ENCODE measurements at places on chromosomes 12 and 14. TPM values are rescaled to one million over a fixed set of nuclear protein-coding genes. Genes with fewer than 3 reads are reported as not detected.

NOXRED1 gene
- 0.19 TPM for total RNA-seq

NTN4 gene
- 2.4 TPM for total RNA-seq

PRH2 gene
- 0.80 TPM for total RNA-seq

- DNase-seq, result no peak
Observed at GRCh38 chr12:89863968-89864367, 155.3 kb upstream of the ATP2B1 start.

DNA sequence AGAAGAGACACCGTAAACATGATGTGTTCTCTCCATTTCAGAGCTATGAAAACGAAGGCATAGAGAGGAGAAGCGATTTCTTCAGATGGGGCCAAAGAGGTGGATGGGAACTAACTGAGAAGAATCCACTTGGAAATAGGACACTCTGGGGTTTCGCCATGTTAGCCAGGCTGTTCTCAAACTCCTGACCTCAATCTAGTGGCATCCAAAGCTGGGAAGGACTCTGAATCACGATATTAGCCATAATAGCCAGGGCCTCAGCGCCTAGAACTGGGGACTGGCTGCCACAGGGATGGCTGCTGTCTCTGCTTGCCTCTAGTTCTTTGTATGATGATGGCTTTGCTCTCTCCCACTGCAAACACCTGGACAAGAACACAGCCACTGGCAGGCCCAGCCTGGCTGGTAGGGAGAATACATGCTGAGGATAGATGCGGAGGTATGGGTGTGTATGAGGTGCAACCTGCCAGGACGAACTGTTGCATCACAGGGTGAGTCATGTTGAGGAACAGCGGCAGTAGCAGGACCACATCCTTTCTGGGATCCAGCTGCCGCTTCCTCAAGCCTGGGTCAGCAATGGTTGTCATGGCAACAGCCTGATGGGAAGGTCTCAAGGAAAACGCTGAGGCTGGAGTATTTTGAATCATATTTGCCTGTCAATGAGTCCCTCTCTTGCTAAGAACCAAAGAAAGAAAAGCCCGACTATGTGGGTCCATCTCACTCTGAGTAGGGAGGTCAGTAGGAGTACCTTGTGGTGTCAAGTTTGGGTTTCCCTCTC is 31.1 kb downstream of the CCDC177 start:
- DNase-seq, result no peak

GRCh38 chr12:23581913-23582312 is 367.6 kb downstream of the SOX5 start:
- no peak for DNase-seq

- DNase-seq, result no peak
Observed at GRCh38 chr12:59185295-59185694, 265.0 kb upstream of the LRIG3 start.

- DNase-seq, result no peak
Observed at GRCh38 chr14:91272341-91273272, 28.1 kb upstream of the GPR68 start.

GRCh38 chr12:19533567-19533966 is 94.3 kb downstream of the AEBP2 start:
- no peak for DNase-seq

DNA sequence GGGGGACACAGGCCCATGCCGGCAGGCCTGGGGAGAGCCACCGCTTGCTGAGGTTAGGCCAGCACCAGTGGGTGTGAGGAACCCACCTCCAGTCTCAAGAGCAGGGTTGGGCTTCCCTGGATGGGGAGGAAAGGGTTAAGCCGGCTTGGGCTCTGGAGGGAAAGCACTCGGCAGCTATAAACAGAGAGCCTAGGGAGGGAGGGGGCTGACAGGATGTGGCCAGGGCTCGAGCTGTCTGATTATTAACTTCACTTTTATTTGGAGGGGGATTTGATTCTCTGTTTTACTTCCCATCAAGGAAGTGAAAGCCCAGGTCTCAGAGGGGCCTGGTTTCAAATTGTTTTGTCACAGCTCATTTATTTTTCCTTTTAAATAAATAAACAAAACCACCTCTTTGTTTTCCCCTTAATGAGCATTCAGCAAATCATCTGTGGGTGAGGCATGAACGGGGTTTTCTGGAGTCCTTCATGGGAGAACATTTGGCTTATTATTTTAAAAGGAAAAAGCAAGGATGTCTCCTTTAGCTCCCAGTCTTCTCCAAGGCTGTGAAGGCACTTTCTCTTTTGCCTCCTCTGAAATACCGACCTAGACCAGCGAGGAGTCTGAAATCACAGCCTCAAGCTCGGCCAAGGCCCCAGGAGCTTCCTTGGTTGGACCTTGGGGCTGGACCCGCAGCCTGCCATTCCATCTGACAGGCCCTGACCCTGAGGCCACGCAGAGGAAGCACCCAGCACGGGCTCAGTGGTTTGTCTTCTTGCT is 21.9 kb upstream of the ZFP36L1 start:
- DNase-seq, result no peak

Measured in thymus (tissue), 14 donors.